Smooth muscle cell of the brain vasculature (primary cell): ENCODE measurements at places on chromosomes 3 and 15.

GRCh38 chr3:179694731-179695130 lies 41.9 kb downstream of the USP13 start:
- DNase-seq, result no peak

DNA sequence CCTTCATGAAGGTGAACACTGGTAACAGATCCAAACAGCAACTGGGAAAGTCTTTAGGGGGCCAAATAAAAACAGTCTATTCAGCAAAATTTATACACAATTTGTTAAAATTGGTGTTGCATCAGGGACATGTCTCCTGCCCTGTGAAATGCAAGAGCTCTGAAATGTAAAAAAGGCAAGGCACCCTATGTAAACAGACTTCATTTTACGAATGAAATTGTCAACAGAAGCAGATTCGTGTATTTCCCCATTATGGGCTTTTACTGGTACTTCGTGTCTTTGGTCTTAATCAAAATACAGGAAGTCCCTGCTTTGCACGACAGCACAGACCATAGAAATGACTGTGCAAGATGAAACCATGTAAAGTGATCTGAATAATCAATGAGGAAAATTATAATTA lies 127.3 kb upstream of the THBS1 start:
- no peak for DNase-seq

- DNase-seq, result no peak
Measured at GRCh38 chr3:153277029-153277428, 115.0 kb downstream of the RAP2B start.

- no peak for DNase-seq
Measured at GRCh38 chr3:156614642-156615511, 59.5 kb upstream of the TIPARP start.

GRCh38 chr3:66481071-66482017 lies 19.5 kb downstream of the LRIG1 start:
- DNase-seq, result no peak

- DNase-seq, result no peak
Measured at GRCh38 chr3:153624310-153625030, 462.4 kb downstream of the RAP2B start.

DNA sequence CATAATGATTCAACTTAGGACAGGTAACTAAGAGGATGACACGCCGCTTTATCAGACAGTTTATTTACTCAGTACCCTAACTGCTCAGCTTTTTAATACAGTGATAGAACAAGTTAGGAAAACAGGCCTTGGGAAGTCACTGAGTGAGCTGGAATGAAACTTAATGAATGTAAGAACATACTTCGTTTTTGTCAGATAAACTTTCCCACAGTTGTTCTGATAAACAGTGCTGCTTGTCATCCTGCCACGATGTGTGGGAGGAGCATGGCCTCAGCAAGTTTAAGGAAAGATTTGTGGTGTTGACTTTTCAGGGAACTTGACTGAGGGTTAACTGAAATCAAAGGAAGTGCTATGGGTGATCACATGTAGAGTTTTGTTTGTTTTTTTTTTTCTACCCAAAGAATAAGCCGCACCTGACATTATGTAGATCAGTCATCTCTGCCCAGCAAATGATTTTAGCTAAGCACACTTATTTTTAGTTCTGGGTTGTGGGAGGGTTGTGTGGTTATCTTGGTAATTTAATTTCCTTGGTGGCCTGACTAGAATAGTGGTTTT lies 5.6 kb upstream of the P2RY14 start:
- no peak for DNase-seq

GRCh38 chr3:66709532-66709931 lies 208.7 kb upstream of the LRIG1 start:
- no peak for DNase-seq

- no peak for DNase-seq
Measured at GRCh38 chr15:23064156-23064555, 24.8 kb upstream of the TUBGCP5 start.

GRCh38 chr15:40087068-40087810 lies 21.4 kb downstream of the BMF start:
- no peak for DNase-seq

DNA sequence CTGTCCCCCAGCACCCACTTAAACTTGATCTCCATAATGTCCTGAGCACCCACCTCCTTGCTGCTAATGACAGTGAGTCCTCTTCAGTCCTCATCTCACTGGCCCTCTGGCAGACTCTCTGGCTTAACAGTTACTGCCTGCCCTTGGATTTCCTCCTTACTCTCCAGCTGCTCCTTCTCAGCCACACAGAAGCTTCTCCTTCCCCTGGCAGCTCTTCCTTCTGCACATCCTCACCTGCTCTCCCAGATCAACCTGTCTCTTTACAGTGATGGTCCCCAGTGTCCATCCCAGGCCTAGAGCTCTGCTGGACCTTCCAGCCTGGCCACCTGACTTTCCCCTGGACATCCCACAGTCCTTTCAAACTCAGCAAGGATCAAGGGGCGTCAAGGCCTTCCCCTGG lies 47.4 kb upstream of the SMAD3 start:
- no peak for DNase-seq

DNA sequence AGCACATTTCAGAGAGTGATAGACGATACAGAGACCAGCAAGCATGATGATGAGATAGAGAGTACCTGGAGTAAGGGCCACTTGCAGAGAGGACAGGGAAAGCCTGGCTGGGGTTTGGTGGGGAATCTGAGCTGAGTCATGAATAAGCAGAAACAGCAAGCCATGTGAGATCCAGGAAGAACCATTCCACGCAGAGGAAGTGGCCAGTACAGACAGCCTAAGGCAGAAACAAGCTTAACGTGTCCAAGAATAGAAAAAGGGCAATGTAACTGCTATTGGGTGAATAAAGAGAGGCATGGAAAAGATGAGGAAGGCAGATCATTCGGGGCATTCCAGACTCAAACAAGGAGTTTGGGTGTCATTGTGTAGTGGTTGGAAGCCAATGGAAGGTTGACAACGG lies 816.3 kb upstream of the CFAP20DC start:
- DNase-seq, result no peak

GRCh38 chr3:175932586-175932985 lies 1073.5 kb downstream of the NAALADL2 start:
- no peak for DNase-seq

DNA sequence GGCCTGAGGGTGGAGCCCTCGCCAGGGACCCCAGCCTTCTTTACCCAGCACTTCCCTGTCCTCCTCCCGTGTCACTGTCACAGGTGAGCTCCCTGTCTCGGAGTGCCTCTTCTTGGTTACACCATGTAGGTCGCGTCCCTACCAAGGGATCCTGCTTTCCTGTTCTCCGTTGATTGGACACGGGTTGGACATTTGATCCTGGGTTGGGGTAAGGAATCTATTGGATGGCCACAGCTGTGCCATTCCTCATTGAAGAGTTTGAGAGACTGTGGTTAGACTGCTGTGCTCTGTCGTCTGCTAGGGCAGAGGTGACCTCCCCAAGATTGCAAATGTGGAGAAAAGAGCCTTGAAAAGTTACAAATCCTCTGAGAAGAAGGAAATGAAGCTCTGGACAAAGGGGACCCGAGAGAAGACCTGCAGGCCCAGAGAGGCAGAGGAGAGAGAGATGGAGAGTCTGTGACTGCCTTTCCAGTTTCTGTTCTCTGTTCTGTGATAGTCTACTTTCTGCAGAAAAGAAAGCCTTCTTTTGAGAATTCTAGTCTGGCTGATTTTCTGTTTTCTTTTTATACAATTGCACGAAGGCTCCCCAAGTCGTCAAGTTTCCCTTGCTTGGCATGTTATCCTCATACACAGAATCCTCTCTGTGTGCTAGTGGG lies 325.7 kb upstream of the RGMA start:
- no peak for DNase-seq

DNA sequence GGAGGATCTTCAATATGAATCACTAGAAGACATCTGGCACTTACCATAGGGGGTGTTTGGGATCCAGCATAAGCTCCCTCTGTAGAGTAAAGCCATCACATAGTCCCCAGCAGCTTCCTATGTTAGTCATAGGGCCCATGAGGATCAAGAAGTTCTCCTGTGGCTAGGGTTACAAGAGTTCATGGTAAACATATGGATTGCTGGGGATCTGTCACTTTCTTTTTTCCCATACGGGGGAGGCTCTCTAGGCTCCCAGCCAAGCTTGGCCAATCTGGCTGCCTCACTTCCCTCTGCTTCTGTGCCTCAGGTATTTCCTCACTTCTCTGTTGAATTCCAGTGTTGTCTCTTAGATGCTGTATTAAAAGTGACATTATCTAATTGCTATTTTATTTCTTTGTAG lies 597.9 kb downstream of the PDCD6IP start:
- DNase-seq, result no peak

DNA sequence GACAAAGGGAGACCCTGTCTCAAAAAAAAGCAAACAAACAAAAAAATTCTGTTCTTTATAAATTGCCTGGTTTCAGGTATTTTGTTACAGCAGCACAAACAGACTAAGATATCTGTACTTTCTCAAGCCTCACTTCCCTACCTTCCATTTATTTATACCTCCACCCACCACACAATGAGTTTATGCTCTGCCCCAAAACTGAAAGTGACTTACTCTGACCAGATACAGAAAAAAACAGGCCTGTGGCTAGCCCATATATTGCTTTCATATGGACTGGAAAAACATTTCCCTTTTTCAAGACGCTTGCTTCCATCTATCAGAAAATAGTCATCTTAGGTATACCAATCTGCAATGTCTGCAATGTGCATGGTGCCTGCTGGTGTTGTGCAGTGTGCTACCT lies 8.7 kb upstream of the GPD1L start:
- no peak for DNase-seq

- DNase-seq, result no peak
Measured at GRCh38 chr3:65939801-65940246, 98.9 kb downstream of the MAGI1 start.

DNA sequence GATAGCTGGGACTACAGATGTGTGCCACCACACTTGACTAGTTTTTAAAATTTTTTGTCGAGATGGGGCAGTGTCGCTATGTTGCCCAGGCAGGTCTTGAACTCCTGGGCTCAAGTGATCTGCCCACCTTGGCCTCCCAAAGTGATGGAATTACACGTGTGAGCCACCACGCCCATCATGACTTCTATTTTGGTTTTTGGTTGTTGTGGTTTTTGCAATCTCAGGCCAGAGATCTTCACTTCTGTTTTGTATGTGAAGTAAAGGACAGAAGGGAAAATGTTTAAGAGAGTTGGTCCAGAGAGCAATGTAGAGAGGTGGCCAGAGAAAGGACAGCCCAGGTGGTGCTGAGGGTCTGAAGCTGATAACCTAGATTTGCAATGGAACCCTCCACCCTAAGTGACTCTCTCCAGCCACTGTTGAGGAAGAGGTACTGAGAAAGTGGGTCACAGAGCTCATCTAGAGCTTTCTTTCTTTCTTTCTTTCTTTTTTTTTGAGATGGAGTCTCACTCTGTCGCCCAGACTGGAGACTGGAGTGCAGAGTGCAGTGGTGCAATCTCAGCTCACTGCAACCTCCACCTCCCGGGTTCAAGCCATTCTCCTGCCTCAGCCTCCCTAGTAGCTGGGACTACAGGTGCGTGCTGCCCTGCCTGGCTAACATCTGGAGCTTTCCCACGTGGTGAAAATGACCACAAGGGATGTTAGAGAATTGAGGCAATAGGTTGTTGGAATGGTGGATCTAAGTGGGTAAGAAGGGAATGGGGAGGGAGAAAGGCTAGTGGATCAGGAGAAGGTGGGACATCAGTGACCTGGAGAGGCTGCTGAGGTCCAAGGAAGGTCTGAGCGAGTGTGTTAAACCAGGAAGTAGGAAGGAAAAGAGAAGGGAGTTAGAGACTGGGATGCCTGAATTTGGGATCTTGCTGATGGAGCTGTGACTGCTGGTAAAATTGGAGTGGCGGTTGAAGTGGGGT lies 22.4 kb upstream of the SEMA4B start:
- DNase-seq, result no peak

GRCh38 chr15:50046867-50047266 lies 72.2 kb downstream of the ATP8B4 start:
- DNase-seq, result no peak

DNA sequence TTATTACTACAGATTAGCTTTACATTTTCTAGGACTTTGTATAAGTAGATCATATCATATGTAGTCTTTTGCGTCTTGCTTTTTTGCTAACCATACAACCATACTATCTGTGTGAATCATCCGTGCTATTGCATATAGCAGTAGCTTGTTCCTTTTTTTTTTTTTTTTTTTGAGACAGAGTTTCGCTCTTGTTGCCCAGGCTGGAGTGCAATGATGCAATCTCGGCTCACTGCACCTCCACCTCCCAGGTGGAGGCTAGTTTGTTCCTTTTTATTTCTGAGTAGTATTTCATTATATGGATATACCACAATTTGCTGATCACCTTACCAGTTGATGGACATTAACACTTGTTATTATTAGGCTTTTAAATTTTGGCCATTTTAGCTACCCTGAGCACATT lies 54.5 kb upstream of the TBL1XR1 start:
- DNase-seq, result no peak

- DNase-seq, result no peak
Measured at GRCh38 chr3:16504242-16504641, 9.3 kb downstream of the RFTN1 start.

GRCh38 chr15:29208352-29208751 lies 61.3 kb downstream of the NSMCE3 start:
- no peak for DNase-seq

DNA sequence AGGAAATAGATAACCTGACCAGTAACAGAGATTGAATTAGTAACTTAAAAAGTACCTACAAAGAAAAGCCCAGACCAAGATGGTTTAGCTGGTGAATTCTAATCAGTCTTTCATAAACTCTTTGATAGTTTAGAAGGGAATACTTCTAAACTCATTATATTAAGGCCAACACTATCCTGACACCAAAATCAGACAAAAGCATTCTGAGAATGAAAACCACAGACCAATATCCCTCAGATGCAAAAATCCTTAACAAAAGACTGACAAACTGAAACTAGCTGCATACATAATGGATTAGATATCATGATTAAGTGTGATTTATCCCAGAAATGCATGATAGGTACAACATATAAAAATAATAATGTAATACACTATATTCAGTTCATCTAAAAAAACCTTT lies 115.6 kb downstream of the RFX7 start:
- no peak for DNase-seq

GRCh38 chr3:141323936-141324704 lies 44.2 kb upstream of the ZBTB38 start:
- no peak for DNase-seq
